ENCODE measurements at places on chromosomes 6 and 20.

DNA sequence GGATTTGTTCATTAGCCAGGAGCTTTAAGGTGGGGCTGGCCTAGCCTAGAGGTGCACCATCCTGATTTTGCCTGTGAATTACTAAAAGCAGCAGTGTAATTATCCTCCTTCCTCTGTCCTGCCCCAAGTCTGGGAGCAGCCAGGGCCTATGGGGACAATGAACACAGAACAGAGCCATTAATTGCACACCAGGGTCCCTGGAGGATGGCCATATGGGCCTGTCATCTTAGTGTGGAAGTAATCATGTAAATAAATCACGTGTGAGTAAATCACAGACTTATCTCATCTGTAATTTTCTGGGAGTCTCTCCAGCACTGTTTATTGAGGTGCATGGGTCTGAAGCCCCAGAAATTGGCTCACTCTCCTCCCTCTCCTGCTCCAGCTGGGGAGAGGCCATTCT lies 176.3 kb downstream of the LRFN2 start:
- DNase-seq, result no peak
- H3K36me3 ChIP-seq, result no peaks in the 10 kb centered on the region
- no peaks in the 10 kb centered on the region for H3K27me3 ChIP-seq
- no peak overlapping the region for H3K4me3 ChIP-seq
- H3K27ac ChIP-seq, result no peak overlapping the region
- no peaks in the 10 kb centered on the region for H3K4me1 ChIP-seq

GRCh38 chr20:63054103-63054474 lies 47.3 kb upstream of the BHLHE23 start:
- no peaks in the 10 kb centered on the region for H3K36me3 ChIP-seq
- no peaks in the 10 kb centered on the region for H3K4me1 ChIP-seq
- no peaks in the 10 kb centered on the region for H3K27me3 ChIP-seq

DNA sequence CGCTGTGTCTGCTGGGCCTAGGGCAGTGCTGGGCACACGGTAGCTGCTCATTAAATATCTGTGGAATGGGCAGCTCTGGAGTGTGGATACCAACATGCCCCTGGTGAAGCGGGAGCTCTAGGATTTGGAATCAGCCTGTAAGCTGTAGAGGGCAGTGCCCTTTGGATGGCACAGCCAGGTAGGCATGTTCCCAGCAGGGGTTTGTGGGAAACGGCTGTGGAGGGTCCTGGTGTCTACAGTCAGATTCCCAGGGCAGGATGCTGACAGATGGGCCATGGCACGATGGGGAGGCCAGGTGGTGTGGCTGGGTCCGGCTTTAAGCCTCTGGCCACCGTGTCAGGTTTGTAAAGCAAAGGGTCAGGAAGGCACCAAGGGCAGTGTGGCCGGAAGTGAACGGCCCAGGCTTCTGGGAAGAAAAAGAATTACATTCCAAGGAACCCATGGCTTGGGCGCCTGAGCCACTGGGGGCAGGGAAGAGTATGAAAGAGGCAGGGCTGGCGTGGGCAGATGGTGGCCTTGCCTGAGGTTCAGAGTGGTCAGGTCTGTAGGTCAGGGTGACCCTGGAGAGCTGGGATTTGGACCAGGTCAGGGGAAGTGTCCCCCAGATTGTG lies 44.8 kb downstream of the UBE2V1 start:
- DNase-seq, result no peak
- H3K27me3 ChIP-seq, result no peaks in the 10 kb centered on the region
- H3K27ac ChIP-seq, result no peak overlapping the region
- no peak overlapping the region for H3K4me3 ChIP-seq

DNA sequence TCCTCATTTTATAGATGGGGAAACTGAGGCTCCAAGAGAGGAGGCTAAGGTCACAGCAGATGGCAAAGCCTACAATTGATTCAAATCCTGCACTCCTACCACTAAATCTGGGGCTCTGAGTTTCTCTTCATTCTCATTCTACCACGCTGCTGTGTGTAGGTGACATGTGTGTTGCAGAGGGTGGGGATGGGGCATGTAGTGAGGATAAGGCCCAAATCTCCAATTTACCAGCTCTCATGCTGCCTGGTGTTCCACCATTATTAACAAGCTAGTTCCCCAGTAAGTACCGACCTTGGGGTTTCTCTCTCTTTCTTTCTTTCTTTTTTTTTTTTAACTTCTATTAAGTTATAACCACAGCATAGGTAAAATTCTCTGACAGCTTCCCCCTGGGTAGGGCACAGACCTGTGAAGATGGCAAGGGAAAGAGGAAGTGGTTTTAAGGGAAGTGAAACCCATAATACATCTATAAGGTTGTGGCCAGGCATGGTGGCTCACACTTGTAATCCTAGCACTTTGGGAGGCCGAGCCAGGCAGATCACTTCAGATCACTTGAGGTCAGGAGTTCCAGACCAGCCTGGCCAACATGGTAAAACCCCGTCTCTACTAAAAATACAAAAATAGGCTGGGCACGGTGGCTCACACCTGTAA lies 13.0 kb upstream of the MATN4 start:
- no peak overlapping the region for H3K27ac ChIP-seq
- H3K27me3 ChIP-seq, result peaks cover 10% of the 10 kb centered on the region
- H3K4me1 ChIP-seq, result no peaks in the 10 kb centered on the region

DNA sequence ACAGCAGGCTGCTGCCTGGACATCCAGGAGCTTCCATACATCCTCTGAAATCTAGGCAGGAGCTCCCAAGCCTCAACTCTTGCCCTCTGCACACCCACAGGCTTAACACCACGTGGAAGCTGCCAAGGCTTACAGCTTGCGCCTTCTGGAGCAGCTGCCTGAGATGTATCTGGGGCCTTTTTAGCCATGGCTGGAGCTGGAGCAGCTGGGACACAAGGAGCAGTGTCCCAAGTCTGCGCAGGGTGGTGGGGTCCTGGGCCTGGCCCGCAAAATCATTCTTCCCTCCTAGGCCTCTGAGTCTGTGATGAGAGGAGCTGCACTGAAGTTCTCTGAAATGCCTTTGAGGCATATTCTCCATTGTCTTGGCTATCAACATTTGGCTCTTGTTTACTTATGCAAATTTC lies 255.0 kb downstream of the DLL1 start:
- H3K4me1 ChIP-seq, result no peaks in the 10 kb centered on the region
- no peaks in the 10 kb centered on the region for H3K36me3 ChIP-seq
- no peaks in the 10 kb centered on the region for H3K27me3 ChIP-seq
- H3K4me3 ChIP-seq, result no peak overlapping the region
- DNase-seq, result no peak
